Stimulated activated CD8-positive, alpha-beta memory T cell treated with anti-CD3 and anti-CD28 coated beads, Interleukin-12 subunit alpha, Interleukin-12 subunit beta, amount 100 ng/mL, for 4 hours (primary cell): ENCODE measurements at places on chromosomes 13 and 19.

- DNase-seq, result no peak
Measured at GRCh38 chr19:42435316-42435715, 7.4 kb downstream of the CXCL17 start.

- no peak for DNase-seq
Measured at GRCh38 chr19:54614726-54615125, 15.6 kb upstream of the LILRB1 start.

DNA sequence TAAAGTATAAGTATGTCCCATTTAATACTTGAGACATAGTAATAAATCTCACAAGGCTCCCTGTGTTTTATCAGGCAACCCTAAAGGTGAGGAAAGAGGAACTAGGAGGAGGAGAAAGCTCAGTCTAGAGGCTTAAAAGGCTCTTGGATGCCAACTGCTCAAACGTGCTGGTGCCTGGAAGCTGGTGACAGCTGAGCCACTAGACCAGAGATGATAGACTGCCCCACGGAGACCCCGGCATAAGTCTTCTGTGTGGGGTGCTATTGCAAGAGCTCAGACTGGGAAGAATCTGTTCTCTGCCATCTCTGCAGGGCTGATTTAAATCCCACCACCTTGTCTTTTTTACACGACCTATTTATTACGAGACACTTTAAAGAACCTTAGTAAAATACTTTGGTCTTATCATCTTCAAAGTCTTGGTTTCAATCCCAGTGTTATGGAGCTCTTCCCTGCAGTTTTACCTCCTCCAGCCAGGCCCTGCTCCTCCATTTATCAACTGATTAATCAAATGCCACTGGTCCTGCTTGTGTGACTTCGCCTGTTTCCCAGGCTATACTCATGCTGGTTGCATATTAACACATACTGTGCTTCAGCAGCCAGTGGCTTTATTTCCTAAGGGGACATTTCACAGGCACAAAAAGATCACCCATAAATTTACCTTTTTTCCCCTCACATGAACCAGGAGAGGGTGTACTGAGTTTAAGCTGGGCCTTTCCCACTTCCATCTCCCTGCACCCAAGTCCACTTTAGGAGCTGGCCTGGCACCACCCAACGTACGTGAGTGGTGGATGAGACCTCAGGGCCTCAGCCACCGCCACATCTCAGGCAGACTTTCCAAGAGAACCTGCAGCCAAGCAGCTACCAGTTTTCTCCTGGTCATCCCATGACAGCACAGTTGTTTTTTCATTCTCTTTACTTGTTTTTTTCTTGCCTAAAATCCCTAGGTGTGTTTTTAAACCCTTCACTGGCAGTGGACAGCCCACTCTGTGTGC, 7.8 kb upstream of the ATP12A start:
- no peak for DNase-seq

DNA sequence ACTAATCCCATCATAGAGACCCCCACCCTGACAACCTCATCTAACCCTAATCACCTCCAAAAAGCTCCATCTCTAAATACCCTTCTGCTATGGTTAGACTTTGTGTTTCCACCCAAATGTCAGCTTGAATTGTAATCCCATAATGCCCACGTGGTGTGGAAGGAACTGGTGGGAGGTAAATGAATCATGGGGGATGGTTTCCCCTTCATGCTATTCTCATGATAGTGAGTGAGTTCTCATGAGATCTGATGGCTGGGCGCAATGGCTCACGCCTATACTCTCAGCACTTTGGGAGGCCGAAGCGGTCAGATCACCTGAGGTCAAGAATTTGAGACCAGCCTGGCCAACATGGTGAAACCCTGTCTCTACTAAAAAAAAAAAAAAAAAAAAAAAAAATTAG, 2.6 kb downstream of the VMAC start:
- no peak for DNase-seq

- DNase-seq, result no peak
Measured at GRCh38 chr13:69092615-69093322, 1014.9 kb upstream of the ATXN8OS start.

DNA sequence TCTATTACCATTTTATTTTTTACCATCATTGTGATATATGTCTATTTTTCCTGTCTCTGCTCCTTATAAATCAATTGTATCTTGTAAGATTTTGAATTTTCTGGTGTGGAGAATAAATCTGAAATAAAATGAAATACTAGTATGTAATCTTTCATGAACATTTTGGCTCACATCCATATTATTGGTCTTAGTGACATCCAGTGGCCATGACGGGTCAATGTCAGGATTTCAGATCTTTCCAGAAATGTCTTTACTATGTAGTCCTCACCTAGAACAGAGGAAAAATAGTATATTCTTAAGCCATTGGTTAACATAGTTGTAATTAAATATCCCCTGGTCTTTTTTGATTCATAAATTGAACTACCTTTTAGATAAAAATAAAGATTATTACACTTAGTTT, 109.8 kb upstream of the GPC6 start:
- DNase-seq, result no peak

DNA sequence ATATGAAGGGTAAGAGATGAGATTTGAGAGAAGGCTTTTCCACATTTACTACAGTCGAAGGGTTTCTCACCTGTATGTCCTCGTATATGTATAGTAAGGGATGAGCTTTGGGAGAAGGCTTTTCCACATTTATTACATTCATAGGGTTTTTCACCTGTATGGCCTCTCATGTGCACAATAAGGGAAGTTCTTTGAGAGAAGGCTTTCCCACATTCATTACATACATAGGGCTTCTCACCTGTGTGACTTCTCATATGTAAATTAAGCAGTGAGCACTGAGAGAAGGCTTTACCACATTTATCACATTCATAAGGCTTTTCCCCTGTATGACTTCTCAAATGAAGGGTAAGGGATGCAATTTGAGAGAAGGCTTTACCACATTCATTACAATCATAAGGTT, 41.8 kb downstream of the ZNF527 start:
- no peak for DNase-seq

GRCh38 chr19:5586300-5587070, 18.7 kb upstream of the TINCR start:
- DNase-seq, result no peak
